ENCODE measurements at places on chromosomes 7 and 10.

DNA sequence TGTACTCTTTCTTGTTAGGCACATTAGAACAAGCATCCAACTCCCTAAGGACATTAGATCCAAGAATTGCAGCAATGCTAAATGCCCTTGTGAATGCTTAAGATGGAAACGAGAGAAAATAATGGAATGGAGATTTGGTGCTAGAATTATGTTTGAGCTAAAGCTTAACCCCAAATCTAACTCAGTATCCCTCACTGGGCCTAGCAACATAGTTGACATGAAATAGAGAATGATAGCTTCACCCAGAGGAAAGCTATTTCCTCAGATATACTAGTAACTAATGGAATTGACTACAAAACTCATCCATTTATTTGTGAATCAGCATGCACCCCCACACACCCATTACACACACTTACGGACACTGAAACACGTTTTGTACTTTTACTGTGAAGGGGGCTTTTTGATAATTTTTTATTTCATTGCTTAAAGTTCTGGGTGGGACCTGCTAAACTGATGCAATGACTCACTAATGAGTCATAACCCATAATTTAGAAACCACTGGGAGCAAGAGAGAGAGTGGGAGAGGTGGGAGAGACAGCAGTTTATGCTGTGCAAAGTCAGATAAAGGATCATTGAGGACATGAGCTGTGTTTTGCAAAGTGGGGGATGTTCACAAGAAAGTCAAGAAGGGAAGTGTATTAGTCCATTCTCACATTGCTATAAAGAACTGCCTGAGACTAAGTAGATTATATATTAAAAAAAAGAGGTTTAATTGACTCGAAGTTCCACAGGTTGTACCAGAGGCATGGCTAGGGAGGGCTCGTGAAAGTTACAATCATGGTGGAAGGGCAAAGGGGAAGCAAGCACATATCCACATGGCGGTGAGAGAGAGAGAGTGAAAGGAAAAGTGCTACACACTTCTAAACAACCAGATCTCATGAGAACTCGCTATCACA, 382.7 kb downstream of the SFMBT2 start:
- DNase-seq = no peak

DNA sequence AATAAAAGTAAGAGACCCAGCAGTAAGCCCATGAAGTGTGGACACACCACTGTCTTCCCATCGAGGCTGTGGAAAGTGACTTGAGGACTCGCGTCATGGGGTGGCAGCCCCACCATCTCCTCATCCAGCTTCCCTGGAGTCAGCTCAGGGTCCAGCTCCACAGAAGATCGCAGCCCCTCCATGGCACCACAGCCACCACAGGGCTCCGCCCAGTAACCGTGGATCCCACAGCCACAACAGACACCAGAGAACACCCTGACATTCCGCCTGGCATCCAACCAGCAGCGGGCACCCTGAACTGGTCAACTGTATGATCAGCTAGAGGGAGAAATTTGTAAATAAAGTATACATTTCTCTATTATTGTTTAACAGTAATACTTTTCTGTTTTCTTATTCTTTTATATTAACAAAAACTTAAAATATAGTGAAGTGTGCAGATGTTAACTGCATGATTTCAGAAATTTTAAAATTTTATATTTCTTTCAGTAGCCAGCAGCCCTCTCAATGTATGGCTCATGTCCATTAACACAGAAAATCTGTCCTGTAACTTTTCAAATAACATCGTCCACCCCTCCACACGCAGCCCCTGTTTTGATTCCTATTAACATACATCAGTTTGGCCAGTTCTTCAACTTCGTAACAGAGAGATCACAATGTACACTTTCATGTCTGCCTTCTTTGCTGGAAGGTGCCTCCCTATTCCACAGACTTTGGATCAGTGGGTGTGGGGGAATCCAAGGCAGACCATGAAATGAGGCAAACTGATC, 69.7 kb downstream of the ITGB1 start:
- no peak for DNase-seq

- DNase-seq = no peak
Measured at GRCh38 chr7:154804449-154804848, 198.5 kb downstream of the PAXIP1 start.

- no peak for DNase-seq
Measured at GRCh38 chr7:128785738-128786137, 6.0 kb upstream of the CCDC136 start.

- no peak for DNase-seq
Measured at GRCh38 chr7:26180792-26181198, 19.8 kb downstream of the HNRNPA2B1 start.

Data from activated naive CD4-positive, alpha-beta T cell treated with anti-CD3 and anti-CD28 coated beads for 36 hours (primary cell).